ENCODE measurements at places on chromosomes 3 and 15. TPM values are rescaled to one million over a fixed set of nuclear protein-coding genes. Genes with fewer than 3 reads are reported as not detected.

Gene AP3B2
- polyA plus RNA-seq, result 2.6 TPM

Gene CHST13
- polyA plus RNA-seq, result 0.29 TPM

Gene PDZRN3
- 82.1 TPM for polyA plus RNA-seq

Gene C2CD4A
- polyA plus RNA-seq, result not detected

Gene CLK3
- polyA plus RNA-seq, result 80.3 TPM

Gene GPR176
- 3.8 TPM for polyA plus RNA-seq

Gene MRAS
- 19.3 TPM for polyA plus RNA-seq

Gene GASK1A
- polyA plus RNA-seq, result 3.5 TPM

- DNase-seq, result no peak
Measured at GRCh38 chr3:150407051-150407807, 869 bp upstream of the TSC22D2 start.

- DNase-seq, result no peak
Measured at GRCh38 chr3:195388380-195388779, 54.4 kb downstream of the ACAP2 start.

DNA sequence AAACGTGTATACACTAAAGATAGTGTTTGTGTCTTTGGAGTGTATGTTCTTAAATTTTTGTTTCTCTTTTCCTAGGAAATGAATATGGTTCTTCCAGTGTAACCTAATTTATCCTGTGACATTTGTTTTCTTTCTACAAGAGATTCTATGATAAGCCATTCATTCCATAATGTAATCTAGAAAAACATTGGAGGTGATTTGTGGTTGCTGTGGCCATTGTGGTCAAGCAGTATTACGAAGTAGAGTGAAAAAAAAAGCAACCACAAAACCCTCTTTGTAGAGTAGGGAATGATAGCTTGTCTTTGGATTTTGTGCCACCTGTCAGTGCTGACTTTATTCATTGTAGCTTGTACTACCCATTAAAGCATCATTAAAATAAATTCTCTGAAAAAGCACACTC is 1209.6 kb downstream of the ZPLD1 start:
- DNase-seq, result no peak

DNA sequence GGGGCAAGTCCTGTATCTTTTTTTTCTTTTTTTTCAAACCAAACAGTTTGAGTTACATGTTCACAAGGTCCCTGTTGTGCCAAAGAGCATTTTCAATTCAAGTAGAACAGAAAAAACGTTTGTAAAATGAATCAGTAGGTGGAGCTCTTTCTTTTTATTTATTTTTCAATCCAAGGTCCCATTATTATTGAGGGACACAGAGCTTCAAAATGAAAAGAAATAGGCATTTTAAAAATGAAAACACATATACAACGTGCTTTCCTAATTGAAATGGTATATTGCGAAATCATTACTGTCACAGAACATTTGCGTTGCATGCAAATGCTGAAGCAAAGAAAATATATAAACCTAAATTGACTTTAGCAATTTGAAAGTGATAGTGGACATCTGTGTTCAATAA is 711.0 kb downstream of the MECOM start:
- DNase-seq, result no peak

DNA sequence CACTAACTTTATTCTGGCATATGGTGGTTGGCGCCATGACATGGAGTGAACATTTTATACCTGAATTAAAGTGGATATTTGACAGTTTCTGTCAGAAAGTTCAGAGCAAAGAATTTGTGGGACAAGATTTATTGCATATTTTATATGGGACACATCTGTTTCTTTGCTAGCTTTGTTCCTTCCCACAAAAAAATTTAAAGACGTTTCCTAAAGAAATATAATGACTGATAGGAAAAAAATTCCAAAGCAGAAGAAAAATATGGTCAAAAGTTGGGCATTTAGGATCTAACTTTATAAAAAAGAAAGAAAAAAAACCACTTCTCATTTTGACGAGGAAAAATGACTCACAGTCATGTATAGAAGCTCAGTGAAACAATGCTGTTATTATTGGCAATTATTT is 101.6 kb downstream of the GREM1 start:
- DNase-seq, result no peak

DNA sequence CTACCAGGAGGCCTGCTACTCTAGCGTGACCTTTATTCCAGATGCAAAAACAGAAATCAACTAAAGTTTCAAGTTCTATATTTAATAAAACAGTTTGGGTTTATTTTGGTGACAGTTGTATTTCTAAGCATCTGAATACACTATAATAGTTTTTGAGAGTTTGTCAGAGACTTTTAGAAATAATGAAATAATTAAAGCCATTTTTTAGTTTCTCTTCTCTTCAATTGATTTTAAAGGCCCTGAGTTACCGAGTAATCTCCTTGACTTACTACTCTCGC is 523.4 kb downstream of the CADM2 start:
- DNase-seq, result no peak

GRCh38 chr3:126476166-126477060 is 722 bp upstream of the ZXDC start:
- peak; percentile 83 for DNase-seq

- no peak for DNase-seq
Measured at GRCh38 chr3:59424268-59425010, 374.6 kb upstream of the CFAP20DC start.

- DNase-seq, result no peak
Measured at GRCh38 chr3:57752307-57752706, 3.8 kb upstream of the SLMAP start.

GRCh38 chr3:122679882-122680474 is 661 bp upstream of the PARP14 start:
- no peak for DNase-seq

DNA sequence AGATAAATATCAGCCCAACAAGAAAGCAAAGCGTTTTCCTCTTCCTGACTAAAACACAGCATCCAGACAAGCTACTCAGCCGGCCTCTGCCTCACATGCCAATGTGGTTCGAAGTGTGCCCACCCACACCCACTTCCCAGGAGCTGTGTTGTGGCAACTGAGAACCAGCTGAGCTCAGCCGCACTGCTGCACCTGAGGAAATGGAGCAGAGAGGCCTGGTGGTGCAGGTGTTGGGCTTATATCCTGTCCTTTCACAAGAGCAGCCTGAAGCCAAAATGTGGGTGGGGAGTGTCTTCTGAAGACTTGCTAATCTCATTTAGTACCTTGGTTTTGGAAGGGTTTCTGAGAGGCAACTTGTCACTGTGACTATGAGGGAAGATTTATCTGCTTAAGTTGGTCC is 23.0 kb upstream of the RETNLB start:
- no peak for DNase-seq

- DNase-seq, result no peak
Measured at GRCh38 chr3:138914870-138915502, 32.0 kb downstream of the FOXL2 start.

DNA sequence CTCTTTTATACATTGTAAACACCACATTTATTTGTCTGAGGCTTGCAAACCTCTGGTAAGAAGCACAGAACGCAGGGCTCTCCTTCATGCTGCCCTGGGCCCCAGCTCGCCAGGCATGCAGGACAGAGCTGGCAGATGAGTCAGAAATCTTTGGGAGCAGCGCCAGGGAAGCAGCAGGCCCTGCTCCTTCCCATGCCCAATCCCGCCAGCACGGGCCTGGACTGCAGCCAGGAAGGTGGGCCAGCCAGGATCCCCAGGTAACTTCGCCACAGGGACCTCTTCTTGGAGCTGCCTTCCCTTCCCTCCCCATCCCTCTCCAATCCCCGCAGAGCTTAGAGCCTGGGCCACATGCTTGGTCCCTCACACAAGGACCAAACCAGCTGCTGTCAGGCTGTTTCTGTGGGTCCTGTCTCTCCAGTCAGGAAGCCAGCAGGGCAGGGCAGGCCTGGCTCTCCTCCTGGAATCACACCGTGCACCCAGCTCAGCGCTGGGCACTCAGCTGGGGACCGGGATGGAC is 8.8 kb downstream of the STOML1 start:
- DNase-seq, result peak; percentile 53

DNA sequence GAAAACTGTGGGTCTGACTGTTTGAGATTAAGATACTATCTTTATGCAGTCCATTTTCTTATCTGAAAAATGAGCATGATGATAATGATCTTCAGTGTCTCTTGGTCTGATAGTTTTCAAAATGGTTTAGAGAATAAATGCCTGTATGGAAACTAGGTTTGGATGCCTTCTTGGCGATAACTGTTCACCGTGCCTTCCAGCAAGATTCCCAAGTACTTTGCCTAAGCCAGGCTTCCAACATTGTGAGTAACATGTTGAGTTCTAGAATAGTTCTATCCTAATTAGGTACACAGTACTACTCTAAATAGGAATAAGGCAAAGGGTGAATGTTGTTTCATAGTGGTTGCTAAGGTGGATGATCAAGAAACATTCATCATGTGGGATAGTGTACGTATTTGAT is 940.2 kb downstream of the MCTP2 start:
- DNase-seq, result no peak

DNA sequence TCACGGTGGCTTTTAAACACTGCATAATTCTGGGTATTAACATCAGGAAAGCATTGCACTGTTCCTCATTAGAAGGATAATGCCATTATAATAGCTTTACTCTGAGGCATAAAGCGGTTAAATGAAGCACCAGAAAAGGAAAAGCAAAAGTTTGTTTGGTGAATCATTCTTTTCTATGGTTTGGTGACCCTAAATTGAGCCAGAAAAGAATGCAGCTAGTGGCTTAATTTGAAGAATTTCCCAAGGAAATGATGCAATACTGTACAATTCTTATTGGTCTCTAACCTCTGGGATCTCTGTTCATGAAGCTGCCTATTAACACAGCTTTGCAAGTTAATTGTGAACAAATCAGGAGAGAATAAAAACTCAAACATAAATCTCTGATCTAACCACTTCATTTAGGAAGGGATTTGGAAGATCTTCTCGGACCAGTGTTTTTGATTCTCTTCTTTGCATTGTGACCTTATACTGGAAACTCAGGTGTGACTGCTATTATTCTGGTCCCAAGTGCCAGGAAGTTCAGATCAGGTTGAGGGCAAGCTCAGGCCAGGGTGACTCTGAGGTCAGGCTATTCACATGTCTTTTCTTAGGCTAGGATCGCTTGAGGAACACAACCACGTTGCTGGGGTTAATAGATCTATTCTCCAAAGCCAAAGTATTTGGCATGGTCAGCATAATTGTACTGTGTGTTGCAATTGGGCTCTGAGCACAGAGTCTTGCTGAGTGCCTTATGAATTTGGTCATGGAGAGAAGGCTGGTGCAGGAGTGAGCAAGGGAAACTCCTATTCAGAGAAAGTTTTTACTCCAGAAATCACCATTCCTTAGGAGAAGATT is 11.3 kb upstream of the DLG1 start:
- no peak for DNase-seq

DNA sequence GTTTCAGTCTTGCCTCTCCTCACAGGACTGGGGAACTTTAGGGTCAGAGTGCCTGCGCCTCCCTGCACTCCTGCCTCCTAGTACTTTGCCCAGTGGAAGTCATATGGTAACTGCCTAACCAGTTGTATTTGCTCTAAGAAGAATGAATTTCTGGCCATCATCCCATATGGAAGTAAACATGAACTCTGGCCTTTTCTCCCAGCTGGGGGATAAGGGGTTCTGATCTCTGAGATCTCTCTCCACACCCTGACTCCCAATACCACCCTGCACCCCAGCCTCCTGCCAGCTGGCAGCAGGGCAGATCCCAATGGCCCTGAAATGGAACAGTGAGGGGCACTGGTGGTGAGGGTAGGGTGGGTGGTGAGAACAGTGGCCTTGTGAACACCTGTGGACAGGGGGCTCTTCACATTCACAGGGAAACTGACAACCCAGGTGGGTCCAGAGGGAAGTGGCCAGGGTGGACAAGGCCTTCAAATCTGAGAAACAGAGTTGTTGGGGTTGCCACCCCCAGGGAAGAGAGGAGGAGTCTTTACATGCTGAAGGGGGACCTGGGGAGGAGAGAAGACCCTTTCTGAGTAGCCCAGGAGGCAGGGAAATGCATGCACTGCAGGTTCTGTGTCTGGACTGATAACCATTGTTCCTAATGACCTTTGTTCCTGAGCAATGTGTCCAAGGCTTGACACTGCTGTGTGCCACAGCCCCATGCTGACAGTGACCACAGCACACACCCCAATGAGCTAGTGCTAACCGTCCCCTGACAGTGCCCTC is 36.9 kb downstream of the RHCG start:
- DNase-seq, result no peak

GRCh38 chr3:112187300-112187699 is 54.3 kb upstream of the GCSAM start:
- no peak for DNase-seq

DNA sequence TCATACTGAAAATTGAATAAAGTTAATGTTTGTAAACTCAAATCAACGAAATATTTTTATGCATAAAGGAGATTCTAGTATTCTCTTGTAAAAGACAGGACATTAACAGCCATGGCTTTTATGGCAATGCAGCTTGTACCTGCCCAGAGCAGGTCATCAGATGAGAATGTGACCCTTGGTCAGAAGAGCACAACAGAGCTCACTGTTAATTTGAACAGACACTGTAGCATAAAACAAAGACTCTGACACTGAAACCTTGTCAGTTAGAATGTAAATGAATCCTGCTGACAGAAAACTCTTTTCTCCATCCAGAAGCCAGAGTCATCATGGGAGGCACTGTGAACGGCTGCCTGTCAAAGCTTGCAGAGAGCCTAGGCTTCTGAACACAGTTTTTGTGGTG is 410.6 kb downstream of the RAP2B start:
- DNase-seq, result no peak

DNA sequence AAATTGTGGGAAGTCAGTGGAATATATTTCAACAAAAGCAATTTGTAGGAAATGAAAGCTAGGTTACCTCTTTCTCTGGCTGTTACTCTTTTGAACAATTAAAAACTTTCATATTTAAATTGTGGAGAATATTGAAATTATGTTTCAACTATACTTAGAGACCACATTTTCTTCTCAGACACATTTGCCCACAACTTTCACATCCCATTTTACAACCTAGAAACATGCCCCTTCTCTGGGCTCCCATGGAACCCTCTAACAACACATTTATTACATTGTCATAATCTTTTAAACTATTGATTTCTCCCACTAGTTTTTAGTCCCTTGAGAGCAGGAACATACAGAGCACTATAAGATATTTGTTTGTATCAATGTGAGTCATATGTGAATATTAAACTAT is 211.7 kb upstream of the TTC14 start:
- no peak for DNase-seq

GRCh38 chr3:17118771-17119170 is 234.0 kb downstream of the PLCL2 start:
- no peak for DNase-seq

DNA sequence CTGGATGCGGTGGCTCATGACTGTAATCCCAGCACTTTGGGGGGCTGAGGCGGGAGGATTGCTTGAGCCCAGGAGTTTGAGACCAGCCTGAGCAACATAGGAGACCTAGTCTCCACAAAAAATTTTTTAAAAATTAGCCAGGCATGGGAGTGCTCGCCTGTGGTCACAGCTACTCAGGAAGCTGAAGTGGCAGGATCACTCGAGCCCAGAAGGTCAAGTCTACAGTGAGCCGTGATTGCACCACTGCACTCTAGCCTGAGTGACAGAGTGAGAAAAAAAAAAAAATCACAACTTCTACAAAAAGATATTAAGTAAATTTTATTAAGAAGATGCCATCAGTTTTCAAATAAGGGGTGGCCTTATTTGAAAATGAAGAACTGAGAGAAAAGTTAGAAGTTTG is 11.9 kb upstream of the PLA2G4D start:
- no peak for DNase-seq

- no peak for DNase-seq
Measured at GRCh38 chr15:73959012-73959581, 32.8 kb downstream of the LOXL1 start.

Measured in left lung (tissue), 14 donors.